ENCODE measurements at places on chromosomes 7 and 10.
A peak's percentile ranks its signal among the peaks of the same experiment; 100 is the strongest.

- DNase-seq = no peak
Observed at GRCh38 chr10:114974625-114975024, 36.6 kb downstream of the TRUB1 start.

- DNase-seq = no peak
Observed at GRCh38 chr10:474406-474805, 215.1 kb downstream of the DIP2C start.

DNA sequence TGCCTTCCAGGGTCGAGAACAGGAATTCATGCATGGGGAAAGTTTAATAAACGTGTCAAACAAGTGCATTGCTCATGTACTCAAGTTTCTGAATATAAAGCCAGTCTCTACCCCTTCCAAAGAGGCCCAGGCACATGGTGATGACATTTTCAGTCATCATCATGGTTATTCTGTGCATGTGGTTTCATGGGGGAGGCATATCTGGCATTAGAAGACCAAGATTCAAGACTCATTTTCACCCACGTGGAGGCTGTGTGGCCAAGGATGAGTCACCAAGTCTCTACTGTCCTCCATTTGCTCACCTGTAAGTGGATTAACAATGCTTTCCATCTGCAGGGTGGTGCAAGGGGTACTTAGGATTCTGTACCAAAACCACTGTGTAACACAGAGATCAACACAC, 34.0 kb upstream of the CNPY1 start:
- no peak for DNase-seq

DNA sequence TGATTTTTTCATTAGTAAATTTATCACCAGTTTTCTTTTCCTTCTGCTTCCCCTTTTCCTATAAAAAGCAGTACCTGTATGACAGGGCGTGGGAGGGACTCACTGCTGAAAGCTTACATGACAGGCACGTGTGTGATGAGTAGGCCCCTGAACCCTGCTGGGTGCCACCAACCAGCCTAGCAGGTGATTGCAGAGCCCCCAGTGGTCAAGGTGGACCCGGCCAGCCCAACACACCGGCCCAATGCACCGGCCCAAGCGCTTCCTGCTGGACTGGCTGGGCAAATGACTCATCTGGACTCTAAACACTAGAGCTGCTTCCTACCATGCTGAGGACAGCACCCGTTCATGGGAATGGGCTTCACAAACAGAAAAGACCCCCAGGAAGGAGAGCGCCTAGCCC, 89.8 kb upstream of the TMEM72 start:
- DNase-seq = no peak

DNA sequence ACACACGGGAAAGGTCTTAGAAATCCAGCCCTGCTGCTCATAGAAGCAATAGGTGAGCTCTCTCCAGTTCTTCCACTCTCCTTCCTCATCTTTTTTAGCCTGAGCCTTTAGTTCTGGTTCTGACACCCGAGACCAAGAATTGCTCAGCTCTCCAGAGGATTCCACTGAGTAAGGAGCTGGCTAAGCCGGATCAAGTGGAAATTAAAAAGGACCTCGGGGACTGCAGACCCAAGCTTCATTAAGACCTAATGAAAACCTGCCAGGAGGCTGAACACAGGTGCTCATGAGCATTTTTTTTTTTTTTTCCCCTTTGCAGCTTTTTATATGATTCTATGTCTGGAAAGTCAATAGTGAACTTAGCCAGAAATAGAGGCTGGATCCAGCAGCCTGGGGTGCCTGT, 1176.0 kb upstream of the AUTS2 start:
- DNase-seq = no peak

- no peak for DNase-seq
Observed at GRCh38 chr10:8102708-8103401, 48.4 kb downstream of the GATA3 start.

- DNase-seq = no peak
Observed at GRCh38 chr10:123103944-123104343, 31.8 kb upstream of the HMX3 start.

DNA sequence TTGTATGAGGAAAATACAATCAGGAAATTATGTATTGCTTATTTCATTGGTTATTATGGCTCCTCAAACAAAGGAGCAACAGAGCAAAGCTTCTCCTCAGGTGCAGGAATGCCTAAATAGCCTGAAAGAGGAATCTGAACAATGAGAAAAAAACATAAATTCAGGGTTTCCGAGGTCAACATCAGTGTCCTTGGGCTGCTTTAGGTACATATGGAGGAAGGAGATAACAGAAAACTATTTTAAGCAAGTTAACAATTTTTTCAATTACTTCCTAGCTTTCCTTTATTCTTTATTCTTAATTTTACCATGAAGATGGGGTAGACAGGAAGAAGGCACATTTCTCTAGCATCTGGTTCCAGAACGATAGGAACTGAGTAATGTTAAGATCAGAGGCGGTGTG, 14.0 kb downstream of the SLC16A9 start:
- DNase-seq = no peak

DNA sequence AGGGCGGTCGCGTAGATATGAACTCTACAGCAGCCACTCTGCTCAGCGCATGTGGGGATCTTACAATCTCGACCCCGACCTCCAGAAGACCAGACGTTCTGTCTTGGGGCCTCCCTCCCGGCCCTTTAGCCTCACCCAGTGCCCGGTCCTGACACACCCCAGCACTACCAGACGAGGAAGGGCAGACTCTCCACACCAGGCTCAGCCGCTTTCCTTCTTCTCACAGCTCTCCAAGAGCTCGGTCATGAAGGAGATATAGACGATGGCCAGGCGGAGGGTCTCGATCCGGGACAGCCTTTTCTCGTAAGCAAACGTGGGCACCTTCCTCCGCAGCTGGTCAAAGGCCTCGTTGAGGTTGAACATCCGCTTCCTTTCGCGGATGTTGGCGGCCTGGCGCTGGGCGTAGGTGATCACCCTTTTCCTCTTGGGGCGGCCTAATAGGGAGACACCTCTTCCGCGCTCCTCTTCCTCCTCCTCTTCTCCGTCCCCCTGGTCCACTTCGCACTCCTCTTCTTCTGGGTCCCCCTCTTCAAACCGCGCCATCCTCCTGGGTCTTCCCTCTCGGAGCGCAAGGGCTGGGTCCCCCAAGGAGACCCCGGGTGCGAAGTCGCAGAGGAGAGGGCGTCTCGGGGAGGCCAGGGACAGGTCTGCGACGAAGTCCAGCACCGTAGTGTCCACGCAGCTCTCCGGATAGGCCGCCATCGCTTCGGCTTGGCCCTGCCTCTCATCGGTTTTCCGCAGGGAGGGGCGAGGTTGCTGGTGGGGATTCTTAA, at the start of gene FERD3L:
TSS of gene FERD3L (minus strand) at position 761 of the 773 bp plus-strand sequence. CDS start at position 702, 59 bp downstream.
- no peak for DNase-seq

- DNase-seq = no peak
Observed at GRCh38 chr10:128686630-128687278, 560.5 kb upstream of the MKI67 start.

GRCh38 chr7:70580161-70580560, 551.8 kb upstream of the GALNT17 start:
- no peak for DNase-seq

GRCh38 chr7:85090143-85090542, 96.7 kb downstream of the SEMA3D start:
- DNase-seq = no peak

DNA sequence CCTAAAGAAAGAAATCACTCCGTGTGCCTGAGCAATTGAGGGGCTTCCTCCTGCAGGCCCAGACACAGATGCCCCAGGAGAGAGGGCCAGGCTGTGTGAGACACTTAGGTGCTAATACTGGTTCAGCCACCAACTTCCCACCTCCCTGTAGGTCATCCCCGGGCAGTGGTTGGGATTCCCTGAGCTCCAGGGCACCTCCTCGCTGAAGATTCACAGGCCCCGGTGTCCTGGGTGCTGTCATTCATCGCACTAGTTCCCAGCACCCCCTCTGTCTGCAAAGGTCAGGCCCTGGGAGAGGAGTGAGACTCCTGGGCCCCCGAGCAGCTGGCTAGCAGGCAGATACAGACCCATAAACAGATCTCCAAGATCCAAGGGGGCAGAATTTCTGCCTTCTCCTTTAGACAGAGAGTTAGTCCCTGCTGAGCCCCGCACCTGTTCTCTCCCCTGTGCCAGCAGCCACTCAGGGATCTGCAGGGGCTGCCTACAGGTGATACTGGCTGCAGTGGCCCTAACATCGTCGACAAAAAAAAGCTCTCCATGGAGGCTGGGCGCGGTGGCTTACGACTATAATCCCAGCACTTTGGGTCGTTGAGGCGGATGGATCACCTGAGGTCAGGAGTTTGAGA, 38.2 kb upstream of the GTF2I start:
- DNase-seq = no peak

DNA sequence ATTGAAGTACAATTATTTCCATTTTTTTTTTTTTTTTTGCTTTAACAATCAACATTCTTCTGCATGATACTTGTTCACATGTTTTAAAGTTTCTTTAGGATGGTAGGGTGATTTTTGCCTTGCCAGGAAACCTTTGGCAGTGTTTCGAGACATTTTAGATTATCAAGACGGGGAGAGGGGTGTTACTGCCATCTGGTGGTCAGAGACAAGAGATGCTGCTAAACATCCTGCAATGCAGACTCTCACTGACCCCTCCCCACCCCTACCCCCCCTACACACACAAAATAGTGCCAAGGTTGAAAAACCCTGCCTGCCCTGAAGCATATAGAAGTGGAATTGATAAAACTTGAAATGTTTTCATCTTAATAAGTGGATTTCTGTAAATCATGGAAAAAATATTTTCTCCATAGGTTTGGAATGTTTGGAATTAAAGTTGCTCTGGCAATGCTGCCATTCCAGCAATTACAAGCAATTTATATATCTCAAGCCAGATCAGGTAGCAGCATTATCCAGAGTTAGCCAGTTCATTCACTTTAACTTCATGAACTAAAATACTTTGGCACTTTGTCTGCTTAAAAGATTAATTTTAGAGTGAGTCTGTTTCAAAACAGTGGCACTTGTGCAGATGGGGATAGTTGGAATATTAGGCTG, 62.1 kb downstream of the SDHAF3 start:
- DNase-seq = peak; percentile 49

GRCh38 chr10:121245754-121246153, 352.5 kb downstream of the FGFR2 start:
- DNase-seq = no peak

DNA sequence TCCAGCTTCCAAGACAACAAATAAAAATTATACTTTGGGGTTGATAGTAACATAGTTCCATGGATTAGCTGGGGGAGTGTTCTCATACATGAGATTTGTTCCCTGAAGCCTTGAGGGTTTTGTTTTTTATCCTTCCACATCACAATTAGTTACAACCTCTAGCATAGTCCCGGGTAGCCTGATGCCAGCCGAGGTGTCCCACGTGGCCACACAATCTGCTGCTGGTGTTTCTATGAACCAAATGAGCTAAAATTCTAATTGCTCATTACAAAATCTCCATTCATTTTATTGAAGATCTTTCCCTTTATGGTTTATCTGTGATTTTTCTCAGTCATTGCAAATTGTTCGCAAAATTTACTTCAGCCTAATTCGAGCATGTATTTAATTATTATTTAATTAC, 84.7 kb downstream of the CACNA2D1 start:
- no peak for DNase-seq

DNA sequence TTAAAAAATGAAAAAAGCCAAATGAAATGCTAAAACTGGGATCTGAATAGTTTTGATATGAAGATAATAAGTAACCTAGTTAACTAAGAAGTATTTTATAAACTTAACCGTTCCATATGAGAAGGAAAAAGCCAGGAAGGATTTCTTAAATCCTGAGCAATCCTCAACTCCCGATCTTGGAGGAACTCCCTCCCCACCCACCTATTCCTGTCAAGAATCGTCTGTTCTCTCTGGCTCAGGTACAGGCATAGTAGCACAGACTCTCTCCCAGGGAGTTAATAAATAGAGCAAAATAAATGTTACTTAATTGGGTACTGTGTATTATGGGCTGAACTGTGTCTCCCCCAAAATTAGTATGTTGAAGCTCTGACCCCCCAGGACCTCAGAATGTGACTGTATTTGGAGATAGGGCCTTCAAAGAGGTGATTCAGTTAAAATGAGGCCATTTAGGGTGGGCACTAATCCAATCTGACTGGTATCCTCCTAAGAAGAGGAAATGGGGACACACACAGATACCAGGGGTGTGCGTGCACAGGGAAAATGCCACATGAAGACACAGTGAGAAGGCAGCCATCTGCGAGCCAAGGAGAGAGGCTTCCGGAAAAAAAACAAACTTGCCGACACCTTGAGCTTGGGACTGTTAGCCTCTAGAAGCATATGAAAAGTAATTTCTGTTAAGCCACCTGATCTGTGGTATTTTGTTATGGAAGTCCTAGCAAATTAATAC, 28.7 kb downstream of the PUS7 start:
- DNase-seq = no peak

DNA sequence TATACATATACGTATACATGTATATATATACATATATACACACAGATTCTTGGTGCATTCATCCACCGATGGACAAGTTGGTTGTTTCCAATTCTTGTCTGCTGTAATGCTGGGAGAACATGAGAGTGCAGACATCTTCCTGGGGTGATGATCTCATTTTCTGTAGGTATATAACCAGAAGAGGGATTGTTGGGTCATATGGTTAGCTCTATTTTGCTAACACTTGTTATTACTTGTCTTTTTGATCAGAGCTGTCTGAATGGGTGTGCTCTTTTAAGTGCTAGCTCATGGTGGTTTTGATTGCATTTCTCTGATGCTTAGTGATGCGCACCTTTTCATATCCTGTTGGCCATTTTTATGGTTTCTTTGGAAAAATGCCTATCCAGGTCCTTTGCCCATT, 106.4 kb downstream of the TAX1BP1 start:
- no peak for DNase-seq

DNA sequence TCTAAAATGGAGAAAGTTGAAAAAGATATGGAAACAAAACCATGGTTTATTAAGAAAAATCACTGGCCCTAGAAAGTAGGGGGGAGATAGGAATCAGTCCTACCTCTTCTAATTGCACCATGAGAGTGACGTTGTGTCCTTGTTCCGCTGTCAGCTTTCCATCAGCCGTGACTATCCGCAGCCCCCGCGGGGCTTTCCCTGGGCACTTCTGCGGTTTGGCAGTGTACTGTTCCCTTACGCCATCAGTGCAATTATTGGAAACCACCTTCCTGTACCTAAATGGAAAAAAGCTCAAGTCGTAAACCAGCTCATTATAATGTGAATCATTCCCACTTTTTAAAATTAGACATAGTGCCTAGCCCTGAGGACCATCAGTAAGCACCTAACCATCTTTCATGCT, 512.2 kb downstream of the SORCS1 start:
- no peak for DNase-seq

GRCh38 chr10:125217990-125218675, 57.8 kb upstream of the CTBP2 start:
- no peak for DNase-seq

DNA sequence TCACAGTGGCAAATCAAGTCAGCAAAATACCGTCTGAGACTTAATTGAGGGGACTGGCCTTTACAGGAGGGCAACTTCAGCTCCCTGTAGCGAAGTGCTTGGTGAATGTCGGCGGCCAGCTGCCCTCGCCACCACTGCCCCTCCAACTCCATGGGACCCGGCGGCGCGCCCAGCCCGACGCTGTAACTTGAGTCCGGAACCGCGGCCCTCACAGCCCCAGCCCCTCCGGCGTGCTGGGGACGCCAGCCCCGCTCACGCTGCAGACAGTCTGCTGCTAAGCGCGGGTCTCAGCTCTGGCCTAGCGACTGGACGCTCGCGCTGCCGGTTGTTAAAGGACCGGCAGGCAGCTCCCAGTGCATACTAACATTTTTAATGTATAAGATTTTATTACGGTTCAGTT, 113.4 kb upstream of the NUPR2 start:
- DNase-seq = no peak

- no peak for DNase-seq
Observed at GRCh38 chr7:141590666-141591065, 39.5 kb downstream of the AGK start.
